ENCODE measurements at places on chromosomes 12 and 14.

- peak; percentile 96 for DNase-seq
Measured at GRCh38 chr12:32051511-32052211, 55.0 kb upstream of the BICD1 start.

GRCh38 chr14:77086017-77086727 lies 11.9 kb upstream of the CIPC start:
- no peak for DNase-seq

GRCh38 chr14:23559010-23559925 lies 3.2 kb downstream of the THTPA start:
- DNase-seq = no peak

GRCh38 chr12:117576053-117576452 lies 214.6 kb upstream of the NOS1 start:
- DNase-seq = no peak

DNA sequence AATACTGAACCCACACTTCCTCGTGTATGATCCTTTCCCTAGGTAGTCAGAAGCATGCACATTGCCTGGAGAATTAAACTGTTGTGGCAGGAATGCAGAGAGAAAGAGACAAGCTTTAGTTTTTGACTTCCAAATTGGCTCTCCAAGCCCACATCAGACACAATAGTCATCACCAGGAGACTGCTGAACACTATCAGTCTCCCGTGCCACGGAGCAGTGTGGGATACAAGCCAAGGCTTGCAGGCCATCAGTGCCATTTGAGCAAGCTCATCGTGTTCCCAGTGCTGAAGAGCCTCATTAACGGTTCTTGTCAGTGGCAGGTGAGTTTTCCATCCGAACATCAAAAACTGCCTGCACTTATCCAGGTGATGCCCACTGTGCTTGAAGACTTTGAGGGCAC lies 410.8 kb downstream of the NAV3 start:
- DNase-seq = no peak

- no peak for DNase-seq
Measured at GRCh38 chr14:37179896-37180502, 7.6 kb upstream of the SLC25A21 start.

DNA sequence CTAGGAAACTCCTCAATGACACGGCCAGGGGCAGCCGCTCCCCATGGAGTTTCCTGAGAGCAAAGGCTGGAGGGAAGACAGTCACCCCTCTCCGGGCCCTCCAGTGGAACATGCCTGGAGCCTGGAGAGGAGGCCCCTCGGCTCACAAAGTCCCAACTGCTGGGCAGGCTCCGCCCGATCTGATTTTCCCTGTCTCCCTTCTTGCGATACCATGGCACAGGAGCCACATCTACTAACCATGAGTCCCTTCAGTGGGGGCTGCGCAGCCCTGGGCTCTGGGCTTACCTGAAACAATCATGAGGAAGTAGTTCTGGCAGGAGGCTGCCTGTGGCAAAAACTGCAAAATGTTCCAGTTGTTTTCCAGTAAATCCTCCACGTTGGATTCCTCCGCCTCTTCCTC lies 15.3 kb downstream of the P2RX2 start:
- DNase-seq = no peak
